ENCODE measurements at places on chromosomes 3 and 15.

DNA sequence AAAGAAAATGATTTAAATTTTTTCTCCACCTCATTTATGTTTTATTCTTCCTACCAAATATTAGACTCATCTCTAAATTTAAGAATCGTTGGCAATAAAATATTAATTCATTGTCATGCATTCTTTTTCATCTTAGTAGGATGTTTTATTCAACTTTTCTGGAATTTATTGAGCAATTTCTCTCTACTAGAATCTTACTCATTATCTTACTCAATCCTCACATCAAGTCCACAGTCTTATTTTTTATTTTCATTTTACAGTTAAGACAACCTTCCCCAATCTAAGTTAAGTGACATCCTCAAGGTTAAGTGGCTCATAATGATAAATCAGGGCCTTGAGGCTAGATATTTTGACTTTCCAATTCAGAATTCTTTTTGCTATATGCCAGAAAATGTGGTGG is 15.9 kb upstream of the ALDH1A2 start:
- peak; percentile 10 for DNase-seq

DNA sequence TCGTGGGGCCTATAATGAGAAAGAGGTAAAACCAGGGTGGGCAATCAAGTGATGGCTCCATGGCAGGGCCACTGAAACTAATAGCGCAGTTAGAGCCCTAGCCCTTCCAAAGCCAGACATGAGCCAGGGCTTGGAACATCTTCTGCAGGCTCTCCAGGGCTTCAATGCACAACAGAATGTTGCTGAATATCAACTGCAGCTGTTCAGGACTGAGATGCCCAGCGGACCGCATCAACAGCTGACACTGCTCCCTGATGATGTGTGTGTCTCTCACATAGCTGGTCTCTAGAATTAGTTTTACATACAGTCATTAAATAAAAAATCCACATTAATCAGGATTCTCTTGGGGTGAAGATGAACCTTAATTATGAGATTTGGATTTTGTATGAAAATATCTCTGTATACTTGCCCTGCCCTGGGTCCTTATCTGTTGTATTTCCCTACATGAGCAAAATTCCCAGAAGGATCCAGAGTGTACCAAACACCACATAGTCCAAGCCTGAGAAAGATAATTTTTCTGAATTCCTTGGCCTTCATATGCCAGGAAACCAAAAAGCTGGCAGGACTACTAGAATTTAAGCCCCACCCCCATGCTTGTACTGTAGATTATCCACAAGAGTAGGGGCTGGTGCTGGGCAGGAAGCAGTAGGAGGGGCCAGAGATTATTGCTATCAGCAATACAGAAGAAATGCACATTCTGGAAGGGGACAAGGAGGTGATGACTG is 7.7 kb upstream of the GOLGB1 start:
- DNase-seq: no peak

GRCh38 chr3:30934208-30934550 is 39.7 kb upstream of the GADL1 start:
- DNase-seq: peak; percentile 76

GRCh38 chr3:169980055-169980454 is 13.4 kb downstream of the SEC62 start:
- DNase-seq: peak; percentile 89

DNA sequence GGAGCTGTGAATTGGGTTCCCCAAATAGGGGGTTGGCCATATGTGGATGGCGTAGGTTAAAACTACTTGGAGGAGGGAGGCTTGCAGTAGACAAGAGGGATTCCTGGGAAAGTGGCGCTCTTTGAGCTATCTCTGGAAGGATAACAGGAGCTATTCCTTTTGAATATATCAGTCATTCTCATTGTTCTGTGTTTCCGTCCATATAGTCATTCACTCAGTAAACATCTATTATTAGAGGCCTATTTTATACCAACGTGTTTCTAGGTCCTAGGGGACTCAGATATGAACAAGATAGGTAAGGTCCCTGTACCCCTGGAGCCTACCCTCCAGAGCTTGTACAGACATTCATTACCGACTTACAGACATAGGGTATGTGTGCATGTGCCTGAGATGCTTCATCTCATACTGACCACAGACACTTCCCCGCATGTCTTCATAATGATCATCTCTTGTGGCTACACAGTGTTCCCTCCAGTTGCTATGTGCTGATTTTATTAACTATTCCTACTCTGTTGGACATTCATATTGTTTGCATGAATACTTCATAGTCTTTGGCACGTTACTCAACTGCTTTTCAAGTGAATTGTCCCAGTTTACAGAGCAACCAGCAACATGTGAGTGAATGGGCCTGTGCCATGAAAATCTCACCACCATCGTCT is 55.8 kb upstream of the VILL start:
- DNase-seq: peak; percentile 77

GRCh38 chr15:68511073-68511991 is 67.5 kb upstream of the CORO2B start:
- no peak for DNase-seq

DNA sequence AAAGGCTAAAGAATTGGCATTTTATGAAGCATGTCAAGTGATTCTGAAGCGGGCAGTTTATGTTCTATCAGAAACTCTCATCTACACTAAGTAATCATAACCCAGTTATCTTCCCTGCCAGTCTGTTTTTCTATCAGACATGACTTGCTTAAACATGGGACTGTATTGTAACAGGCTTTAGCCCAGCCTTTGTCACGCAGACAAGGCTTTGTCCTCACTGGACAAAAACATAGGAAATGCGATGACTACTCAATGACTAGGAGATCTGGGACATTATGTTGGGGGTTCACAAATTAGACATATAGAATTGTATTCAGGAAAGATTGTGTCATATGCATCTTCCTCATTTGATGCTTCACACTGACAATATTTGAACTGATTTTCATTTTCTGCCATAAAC is 115.5 kb downstream of the GADL1 start:
- no peak for DNase-seq

DNA sequence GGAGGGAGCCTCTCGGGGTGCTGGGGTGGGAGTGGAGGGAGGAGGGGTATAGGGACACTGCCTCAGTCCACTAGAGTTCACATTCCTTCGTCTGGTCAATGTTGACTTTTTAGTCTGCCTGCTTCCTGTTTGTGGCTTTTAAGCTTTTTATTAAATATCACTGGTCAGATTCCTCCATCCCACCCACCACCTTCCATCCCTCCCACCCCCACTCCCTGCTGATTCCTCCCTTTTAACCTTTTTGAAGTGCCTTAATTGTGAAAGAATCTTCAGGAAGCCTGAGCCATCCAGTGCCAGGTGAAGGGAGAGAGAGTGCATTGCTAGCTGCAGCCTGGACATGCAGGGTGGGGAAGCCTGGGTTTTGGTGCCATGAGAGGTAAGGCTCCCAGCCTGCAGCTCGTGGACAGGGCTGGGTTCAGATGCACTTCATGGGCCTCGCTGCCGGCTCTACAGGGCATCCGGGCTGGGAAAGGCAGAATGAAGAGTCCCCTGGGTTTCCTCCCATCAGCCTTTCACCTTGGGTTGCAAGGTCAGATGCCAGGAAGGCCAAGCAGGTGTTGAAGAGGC is 105.9 kb downstream of the DNAJB8 start:
- DNase-seq: peak; percentile 44

DNA sequence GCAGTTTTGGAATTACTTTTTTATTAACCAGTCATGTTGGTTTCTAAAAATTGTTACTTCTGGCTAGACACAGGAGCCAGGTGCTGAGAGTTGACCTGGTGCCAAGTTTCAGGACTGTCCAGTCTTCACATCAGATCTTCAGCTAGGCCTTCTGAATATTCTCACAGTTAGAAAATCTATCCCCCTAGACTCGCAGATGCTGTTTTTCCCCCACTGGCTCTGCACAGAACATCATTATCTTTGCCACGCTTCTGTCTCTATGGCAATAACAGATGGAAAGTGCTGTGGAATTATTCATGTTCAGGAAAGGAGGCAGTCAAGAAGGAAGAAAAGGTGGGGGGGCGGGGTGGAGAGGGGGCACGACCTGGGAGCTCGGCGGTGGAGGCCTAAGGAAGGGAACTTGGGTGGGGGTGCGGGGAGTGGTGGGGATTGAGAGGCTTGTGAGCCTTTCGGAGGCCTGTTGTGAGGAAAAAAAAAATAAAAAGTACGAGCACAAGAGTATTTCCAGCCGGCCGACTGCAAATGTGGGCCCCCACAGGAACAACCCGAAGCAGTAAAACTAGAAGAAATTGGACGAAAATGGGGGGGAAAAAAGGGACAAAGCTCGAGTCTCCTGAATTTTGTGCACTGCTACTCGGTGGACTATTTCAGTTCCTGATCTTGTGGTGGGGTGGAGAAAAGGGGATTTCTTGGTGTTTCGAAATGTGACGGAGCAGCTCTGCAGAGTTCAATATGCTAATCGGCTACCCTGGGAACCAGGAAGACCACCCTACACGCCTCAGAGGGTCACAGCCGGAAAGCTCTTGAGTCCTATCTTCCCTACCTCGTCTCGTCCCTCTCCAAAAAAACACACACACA is 1.5 kb upstream of the SKIL start:
- peak; percentile 68 for DNase-seq

GRCh38 chr3:150447631-150448465 is 39.8 kb downstream of the TSC22D2 start:
- DNase-seq: peak; percentile 62

DNA sequence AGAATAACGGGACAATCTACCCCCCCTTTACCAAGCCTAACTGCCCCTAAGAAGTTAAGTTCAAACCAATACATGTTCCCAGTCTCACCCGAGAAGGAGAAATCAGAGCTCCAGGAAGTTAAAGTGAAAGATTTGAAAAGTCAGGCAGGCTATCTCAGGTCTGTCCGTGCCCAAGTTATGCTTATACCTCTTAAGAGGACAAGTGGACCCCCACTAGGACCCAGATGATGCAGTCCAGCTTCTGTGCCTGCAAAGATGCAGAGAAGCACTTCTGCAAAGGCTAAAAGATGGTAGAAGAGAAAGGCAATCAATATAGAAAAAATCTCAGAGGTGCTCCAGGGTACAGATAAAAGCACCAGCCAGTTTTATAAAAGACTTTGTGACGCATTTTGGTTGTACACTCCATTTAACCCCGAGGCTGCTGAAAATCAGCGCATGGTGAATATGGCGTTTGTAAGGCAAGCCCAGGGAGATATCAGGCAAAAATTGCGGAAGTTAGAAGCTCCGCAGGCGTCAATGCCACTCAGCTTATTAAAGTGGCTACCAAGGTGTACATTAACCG is 9.8 kb upstream of the SLC9C1 start:
- DNase-seq: peak; percentile 50

- peak; percentile 61 for DNase-seq
These were observed 476.5 kb upstream of the TPRG1 start for GRCh38 chr3:188695241-188695640.

GRCh38 chr3:46104706-46105105 is 77.4 kb upstream of the XCR1 start:
- no peak for DNase-seq

- DNase-seq: no peak
These were observed 1330.3 kb upstream of the CADM2 start for GRCh38 chr3:83628471-83628870.

GRCh38 chr15:58058073-58058472 is 7.4 kb downstream of the ALDH1A2 start:
- DNase-seq: no peak

DNA sequence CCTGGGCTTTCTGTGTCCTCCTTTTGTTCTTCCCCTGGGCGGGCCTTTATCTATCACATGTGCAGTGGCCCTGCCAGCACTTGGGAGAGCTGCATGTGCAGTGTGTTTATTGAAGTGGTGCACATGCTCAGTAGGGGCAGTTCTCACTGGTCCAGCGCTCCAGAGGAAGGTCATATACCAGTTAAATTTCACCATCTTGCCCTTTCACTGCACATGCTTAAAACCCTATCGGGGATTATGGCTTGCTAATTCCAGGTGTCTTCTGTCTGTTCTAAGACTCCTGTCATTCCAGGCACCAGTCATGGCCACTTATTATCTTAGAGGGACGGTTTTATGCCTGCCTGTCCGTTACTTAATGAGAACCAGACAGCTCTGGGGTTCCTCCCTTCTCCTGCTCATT is 52.2 kb downstream of the ROPN1B start:
- DNase-seq: no peak

- DNase-seq: peak; percentile 3
These were observed 877.1 kb downstream of the PDCD6IP start for GRCh38 chr3:34675383-34676120.

DNA sequence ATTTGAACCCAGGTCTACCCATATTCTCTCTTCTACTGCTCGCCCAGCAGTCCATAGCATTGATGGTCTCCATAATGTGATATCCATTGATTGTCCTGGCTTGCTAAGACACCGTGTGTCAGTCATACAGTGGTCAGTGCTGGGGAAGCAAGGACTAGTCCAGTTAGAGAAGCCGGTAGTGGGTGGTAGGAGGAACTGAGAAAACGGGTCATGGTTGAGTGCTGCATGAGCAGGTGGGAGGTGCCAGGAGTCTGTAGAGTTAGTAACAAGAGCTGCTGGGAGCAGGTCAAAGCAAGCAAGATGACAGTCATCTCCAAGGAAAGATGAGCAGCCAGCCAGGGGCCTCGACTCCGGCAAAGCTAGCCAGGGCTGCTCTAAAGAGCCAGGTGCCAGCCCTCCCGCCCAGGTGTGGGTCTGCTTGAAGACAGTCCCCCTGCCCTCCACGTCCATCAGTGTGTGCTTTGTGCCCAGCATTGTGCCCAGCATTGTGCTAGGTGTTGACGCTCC is 29.5 kb upstream of the USP3 start:
- DNase-seq: no peak

- DNase-seq: no peak
These were observed 7.3 kb upstream of the GHRL start for GRCh38 chr3:10300087-10300486.

GRCh38 chr3:48696156-48696555 is 10.4 kb upstream of the NCKIPSD start:
- no peak for DNase-seq

DNA sequence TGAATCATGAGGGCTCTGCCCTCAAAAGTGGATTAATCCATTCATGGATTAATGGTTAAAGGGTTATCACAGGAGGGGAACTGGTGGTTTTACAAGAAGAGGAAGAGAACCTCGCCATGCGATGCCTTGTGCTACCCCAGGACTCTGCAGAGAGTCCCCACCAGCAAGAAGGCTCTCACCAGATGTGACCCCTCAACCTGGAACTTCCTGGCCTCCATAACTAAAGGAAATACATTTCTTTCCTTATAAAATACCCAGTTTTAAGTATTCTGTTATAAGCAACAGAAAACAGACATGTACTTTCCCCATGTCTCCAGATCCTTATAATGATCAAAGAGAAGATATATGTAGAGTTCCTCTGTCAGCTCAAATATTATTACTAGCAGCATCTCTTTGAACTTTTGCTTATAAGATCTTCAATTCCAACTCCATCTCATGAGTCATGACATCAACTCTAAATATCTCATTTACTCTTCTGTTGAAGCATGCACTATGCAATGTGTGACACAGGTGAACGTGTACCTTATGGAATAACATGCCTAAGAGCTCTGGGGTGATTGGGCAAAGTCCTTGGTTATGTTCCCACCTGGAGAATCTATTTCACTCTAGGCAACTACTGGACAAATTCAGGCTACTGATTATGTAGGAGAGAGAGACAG is 37.5 kb upstream of the ZBTB38 start:
- DNase-seq: no peak

GRCh38 chr15:67558502-67558901 is 16.0 kb downstream of the MAP2K5 start:
- no peak for DNase-seq

Measured in iris pigment epithelial cell (primary cell).